Thyroid gland (tissue), 4 donors: ENCODE measurements at places on chromosomes 16 and 17. TPM values are rescaled to one million over a fixed set of nuclear protein-coding genes. Genes with fewer than 3 reads are reported as not detected.

The C1QTNF8 gene
- not detected for total RNA-seq

DNA sequence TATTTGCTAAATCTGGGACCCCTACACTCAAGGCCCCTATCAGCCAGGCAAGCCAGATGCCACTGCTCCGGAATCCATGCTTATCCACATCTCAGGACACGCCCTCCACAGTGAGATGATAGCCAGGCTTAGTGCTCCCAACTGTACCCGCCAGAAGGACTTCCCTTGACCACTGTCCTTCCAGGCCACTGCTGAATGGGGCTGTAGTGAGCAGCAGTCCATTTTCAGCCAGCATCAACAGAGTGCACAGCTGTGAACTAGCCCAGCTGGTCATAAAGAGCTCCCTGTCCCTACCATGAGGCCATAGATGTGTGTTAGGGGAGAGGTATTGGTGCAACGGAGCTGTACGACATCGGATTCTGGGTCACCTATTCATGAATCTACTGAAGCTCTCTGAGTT lies 13.0 kb upstream of the MED9 start:
- no peak for DNase-seq

DNA sequence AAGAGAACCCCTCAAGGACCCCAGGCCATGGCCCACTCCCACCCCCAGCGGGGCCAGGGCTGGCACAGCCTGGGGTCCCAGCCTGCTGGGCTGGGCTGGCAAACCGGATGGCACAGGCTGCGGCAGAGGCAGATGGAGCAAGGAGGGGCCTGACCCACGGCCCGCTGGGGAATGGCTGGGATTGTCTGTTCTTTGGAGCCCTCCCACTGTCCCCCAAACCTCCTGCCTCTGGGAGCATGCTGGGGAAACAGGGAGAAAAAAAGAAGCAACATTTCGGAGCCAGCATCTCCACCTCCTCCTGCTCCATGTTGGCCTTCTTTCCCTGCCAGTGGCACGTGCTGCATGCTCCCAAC lies 37.1 kb upstream of the LHX1 start:
- no peak for DNase-seq

- no peak for DNase-seq
Observed at GRCh38 chr17:59829217-59830006, 63.3 kb downstream of the TUBD1 start.

GRCh38 chr16:3180445-3180878 lies 7.5 kb upstream of the OR1F1 start:
- DNase-seq, result no peak

The ZFPM1 gene
- total RNA-seq, result 2.0 TPM

DNA sequence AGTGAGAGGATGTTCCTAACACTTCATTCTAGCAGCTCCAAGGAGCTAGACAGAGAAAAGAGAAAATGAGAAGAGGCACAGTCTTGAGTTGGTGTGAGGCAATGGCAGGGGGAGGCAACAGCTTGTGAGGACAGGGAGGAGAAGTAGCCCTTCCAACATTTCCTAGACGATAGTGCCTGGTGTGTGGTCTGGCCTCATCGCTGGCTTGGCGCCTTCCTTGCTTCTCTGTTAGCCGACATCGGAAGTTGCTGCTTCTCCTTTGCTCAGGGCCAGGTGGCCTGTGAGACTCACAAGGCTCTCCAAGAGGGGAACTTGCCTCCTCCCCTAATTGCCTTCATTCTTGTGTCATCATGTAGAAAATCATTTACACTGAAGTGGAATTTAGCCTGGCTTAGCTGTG lies 208.7 kb downstream of the MAP2K4 start:
- no peak for DNase-seq

- DNase-seq, result no peak
Observed at GRCh38 chr17:20243524-20243923, 223.8 kb downstream of the LGALS9B start.

- DNase-seq, result no peak
Observed at GRCh38 chr17:80611816-80612215, 67.2 kb downstream of the RPTOR start.

DNA sequence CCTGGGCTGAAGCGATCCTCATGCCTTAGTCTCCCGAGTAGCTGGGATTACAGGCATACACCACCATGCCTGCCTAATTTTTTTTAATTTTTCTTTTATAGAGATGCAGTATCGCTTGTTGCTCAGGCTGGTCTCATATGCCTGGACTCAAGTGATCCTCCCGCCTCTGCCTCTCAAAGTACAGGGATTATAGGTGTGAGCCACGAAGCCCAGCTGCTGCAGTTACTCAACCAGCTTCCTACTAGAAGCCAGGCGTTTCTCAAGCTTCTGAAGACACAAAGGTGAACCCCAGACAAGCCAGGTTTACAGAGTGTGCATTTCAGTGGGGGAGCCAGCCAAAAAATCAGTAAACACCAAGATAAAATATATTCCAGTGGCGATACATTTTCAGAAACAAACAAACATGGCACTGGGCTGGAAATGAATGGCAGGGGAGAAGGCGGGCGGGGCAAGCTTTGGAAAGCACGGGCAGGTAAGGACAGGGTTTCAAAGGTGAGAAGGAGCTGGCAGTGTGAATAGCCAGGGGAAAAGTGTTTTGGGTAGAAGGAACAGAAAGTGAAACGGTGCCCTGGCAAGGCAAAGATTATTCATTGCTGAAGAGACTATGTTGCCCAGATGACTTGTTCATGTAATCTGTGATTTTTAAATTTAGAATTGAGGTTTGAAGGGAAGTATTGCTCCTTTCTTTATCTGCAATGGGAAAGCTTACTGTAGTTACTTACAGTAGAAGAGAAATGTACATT lies 471.1 kb downstream of the WWOX start:
- DNase-seq, result no peak

DNA sequence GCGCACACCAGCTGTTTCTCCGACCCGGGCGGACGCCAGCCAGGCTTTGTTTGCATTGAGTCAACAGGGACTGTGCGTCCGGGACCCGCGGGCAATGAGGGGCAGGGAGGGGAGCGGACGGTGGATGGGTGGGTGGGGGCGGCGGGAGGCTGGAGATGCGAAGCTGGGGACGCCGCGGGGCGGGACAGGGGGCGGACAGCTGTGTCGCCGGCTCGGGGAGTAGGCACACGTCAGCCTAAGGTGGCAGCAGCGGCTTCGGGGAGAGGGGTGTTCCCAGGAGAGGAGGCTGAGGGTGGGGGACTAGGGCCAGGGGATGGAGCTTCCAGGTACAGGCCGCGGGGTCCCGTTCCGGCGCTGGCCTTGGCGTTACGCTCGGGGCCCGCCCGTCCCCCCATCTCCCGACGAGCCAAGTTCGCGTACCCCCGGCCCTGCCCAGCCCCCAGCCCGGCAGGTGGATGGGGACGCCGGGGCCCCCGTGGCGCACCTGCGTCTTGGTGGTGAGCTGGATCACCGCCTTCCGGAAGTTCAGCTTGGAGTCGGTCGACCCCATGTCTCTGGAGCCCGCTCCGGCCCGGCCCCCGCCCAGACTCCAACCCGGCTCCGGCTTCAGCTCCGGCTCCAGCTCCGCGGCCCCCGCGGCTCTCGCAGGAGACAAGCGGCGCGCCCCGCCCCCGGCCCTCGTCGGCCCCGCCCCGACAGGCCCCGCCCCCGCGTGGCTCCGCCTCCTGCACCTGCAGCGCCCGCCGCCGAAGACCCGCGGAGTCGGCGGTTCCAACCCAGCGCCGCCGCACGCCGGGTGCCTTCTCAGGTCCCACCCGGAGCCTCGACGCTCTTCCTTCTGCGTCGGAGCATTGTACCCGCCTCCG lies at the start of gene HID1:
Gene HID1 (minus strand): TSS at position 653 of the 866 bp plus-strand sequence. CDS start 103 bp downstream, at position 550.
- DNase-seq, result peak; percentile 74

DNA sequence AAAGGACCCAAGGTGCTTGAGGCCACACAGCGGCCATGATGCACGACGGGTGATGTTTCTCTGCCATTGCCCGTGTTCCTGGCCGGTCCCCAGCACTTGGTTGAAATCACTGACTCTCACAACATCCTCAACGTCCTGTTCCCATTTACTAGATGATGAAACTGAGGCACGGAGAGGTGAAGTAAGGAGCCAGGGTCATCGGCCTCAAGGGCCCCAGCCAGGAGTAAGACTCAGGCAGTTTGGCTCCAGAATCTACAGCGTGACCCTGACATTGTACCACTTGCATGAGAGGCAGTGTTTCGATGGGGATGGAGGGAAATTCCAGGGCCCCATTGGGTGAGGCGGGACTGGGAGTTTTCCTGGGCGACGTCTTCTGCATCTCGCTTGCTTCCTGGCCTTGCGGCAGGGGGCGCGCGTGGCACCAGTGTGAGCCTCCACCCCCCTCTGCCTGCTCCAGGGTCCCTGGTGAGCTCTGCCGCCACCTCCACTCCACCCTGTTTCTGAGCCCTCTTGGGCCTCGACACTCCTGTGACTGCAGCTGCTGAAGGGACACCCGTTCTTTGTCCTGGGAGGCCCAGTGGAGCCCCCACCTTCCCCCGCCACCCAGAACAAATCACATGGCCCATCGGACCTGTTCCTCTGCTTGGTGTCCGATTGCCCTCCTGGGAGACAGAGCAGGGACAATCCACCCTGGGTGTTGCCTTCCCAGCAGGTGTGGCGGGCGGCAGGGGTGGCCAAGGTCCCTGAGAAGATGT lies 133.0 kb upstream of the GSE1 start:
- DNase-seq, result no peak

The CDRT15 gene
- total RNA-seq, result not detected

The ATP2C2 gene
- total RNA-seq, result 12.9 TPM

DNA sequence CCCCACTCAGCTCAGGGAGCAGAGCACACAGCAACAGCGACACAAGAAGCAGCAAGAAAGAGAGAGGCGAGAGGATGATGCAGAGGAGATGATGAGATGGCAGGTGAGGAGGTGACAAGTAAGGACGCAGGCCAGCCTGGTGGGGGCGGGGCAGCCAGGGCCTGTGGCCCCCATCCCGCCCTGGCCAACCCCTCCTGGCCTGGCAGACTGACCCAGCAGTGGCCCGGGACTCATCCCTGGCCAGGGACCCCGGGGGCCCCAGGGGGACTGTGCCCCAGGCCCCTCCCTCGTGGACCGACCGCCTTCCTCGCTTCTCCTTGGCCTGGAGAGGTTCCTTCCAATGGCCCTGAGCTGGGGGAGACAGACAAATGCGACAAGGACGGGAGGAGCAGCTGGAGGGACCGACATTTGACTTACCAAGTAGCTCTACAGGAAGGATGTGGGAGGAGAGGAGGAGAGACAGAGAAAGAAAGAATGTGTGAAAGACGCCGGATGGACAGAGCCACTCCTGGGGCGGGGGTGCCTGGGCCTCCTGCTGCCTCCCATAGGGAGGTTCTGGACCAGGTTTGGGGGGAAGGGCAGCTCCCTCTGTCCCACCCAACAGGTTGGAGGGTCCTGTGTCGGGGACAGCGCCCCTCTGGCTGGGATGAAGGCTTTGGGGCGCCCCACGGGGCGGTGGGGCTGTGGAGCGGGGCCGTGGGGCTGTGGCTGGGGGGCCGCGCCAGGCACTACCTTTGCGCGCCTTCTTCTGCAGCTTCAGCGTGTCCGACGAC lies 6.8 kb downstream of the MTSS2 start:
- no peak for DNase-seq

DNA sequence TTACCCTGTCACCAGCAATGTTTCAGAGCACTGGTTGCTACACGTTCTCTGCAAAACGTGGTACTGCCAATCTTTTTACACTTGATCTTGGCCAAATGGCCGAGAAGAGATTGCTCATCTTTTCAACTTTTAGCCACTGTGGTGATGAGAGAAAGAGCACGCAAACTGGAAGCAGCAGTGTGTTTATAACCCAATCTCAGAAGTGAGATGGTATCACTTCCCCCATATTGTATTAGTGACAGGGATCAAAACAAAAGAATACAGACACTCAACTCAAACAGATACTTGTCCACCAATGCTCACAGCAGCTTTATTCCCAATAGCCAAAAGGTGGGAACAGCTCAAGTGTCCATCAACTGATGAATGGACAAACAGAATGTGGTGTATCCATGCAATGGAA lies 72.1 kb upstream of the FA2H start:
- DNase-seq, result no peak

The CCL8 gene
- not detected for total RNA-seq

- peak; percentile 85 for DNase-seq
Observed at GRCh38 chr17:63961355-63962212, 11.1 kb downstream of the SCN4A start.

The TMC8 gene
- total RNA-seq, result 1.4 TPM

The KRTAP2-4 gene
- total RNA-seq, result not detected

- DNase-seq, result peak; percentile 30
Observed at GRCh38 chr16:1781758-1782407, 488 bp downstream of the SPSB3 start.

DNA sequence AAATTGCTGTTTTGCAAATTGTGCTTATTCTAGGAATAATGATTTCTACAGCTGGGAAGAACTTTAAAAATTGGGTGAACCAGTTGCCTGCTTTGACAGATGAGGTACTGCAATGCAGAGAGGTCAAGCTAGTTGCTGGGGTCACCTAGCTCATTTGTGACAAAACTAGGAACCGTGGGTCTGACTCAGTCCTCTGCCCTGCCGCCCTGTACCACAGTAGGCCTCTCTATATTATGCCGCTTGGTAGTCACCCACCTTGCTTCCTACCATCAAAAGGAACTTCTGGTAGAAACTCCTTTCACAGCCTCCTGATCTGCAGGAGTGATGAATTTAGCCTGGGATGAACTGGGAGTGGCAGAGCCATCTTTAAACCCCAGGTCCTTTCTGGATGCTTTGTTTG lies 105.7 kb downstream of the PITPNC1 start:
- DNase-seq, result no peak

The TAC4 gene
- total RNA-seq, result not detected
